ENCODE measurements at places on chromosomes 16 and 17.

GRCh38 chr16:65254144-65254543, 132.3 kb upstream of the CDH11 start:
- DNase-seq: no peak

- DNase-seq: no peak
These were observed 67.3 kb downstream of the MYH10 start for GRCh38 chr17:8563024-8563776.

DNA sequence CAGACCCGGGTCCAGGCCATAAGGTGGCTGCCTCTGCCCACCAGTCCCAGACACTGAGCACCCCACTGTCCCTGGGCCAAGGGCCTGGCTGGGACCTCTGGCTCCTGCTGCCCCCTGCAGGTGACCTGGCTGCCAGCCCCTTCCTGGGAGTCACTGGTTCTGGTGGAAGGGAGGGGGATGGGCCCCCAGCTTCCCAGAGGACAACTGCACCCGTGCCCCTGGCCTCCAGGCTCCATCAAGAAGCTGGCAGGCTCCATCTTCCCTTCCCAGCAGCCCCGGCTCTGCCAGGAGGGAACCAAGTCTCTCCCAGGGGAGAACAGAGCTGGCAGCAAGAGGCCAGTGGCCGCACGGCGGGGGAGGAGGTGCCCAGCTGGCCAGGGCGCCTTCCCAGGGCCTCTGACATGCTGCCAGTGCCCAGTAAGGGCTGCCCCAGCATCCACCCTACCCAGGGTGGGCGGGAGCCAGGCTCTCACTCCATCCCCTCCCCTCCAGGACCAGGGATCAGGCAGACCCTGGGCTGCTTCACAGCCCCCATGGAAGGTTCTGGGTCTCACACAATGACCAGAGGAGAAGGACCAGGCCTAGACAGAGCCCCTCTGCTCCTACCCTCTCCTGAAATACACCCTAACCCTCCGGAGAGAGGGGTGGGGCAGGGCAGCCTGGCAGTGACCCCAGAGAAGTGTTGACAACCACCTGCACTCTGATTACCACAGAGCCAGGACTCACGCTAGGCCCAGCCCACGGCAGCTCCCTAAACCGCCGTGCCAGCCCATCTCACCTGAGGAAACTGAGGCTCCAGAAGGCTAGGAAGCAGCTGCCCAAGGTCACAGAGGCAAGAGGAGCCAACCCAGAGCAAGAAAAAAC, 3.6 kb downstream of the CLUH start:
- no peak for DNase-seq

DNA sequence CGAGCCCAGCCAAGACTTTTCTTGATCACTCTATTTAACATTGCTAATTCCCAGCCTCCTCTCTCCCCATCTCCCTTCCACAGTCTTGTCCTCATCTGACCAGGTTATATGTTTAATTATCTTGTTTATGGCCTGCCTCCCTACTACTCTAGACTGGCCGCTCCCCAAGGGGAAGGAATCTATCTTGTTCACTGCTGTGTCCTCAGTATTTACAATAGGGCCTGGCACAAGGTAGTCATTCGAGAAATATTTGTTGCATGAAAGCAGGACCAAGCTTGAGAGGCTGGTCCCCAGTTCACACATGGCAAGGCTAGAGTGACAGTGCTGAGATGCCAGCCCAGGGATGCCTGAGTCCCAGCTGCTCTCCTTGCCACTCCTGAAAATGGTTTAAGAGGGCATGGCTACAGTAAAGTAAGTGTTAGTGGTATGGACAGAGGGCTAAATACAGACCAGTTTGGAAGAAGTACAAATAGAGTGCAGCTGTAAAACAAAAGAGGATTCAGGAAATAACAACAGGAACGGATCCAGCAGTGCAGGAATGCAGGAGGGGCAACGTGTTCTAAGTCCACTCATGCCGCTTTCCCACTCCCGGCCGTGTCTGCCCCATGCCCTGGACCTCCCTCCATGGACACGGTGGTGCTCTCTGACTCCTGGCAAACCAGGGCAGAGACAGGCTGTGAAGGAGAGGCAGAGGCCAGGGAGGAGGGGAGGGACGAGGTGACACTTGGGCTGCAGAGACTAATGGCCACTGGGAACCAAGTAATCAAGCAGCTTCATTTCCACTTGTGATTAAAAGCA, 65.6 kb downstream of the TOM1L2 start:
- DNase-seq: no peak

DNA sequence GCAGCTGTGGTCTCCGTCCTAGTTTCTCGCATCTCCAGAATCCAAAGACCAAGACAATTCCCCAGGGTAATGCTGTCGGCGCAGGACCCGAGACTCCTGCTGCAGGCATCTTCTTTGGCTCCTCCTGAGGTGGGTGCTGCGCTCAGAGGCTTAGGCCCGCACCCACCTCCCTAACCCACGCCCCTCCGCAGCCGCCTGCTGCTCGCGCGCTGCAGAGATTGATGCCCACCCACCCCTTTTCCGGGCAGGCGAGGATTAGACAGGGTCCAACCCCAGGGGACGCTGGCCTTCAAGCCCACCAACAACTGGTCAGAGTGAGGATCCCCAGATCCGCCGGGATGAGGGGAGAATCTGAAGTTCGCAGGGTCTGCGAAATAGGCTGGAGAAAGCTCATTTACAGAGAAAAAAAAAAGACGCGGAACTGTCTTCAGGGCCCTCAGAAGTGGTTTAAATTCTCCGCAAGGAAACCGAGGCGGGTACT, 27.9 kb downstream of the SLFN11 start:
- DNase-seq: no peak

- peak; percentile 31 for DNase-seq
These were observed 6.6 kb upstream of the ARMC5 start for GRCh38 chr16:31452631-31453106.

GRCh38 chr16:75248536-75249380, 2.7 kb downstream of the BCAR1 start:
- no peak for DNase-seq

GRCh38 chr16:49466529-49466831, 92.9 kb downstream of the C16orf78 start:
- no peak for DNase-seq

DNA sequence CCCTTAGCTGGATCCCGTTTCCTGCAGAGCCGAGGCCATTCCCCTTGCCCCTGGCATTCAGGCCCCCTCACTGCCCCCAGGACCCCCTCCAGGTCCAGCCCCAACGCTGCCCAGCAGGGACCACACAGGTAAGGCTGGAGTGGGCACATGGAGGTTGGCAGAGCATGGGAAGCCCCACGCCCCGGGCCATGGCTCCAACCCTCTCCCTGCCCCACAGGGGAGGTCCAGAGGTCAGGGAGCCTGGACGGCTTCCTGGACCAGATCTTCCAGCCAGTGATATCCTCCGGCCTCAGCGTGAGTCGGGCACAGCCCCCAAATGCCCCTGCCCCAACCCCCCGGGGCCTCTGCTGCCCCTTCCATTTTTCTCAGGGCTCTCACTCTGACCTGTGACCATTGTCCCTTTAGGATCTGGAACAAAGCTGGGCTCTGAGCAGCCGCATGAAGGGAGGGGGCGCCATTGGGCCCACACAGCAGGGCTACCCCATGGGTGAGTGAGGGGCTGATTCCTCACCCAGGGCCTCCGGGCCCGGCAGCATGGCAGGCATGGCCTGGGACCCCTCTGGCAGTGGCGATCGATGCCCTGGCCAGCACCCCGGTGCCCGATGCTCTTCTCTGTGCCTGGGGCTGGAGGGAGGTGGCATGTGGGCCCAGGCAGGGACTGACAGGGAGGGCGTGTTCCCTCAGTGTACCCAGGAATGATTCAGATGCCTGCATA, 18.5 kb upstream of the SMIM5 start:
- no peak for DNase-seq

DNA sequence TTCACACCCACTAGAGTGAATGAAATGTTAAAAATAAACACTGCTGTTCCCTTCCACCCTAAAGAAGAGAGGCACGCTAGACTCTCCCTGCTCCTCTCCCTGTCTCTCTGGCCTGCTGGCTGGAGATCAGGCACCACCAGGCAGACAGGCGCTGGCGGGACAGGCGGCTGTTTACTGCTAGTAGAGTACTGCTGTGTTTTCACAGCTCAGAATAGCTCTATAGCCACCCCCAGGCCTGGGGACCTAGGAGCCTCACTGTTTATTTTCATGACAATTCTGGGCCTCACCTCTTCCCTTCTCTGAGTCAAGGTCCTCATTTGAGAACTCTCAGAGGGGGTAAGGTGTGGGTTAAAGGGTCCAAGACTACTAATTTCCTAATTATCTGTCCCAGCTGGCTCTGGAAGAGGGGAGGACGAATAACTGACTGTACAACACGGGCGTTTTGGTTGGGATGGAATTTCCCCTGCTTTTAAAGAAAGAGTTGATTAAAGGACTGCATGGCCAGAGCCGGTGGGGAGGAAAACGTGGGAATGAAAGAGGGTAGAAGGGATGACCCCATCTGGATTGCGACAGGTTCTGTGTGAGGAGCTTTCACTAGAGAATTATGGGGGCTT, 9.0 kb upstream of the G6PC1 start:
- no peak for DNase-seq

- no peak for DNase-seq
These were observed 10.4 kb downstream of the KRT37 start for GRCh38 chr17:41413982-41414381.

DNA sequence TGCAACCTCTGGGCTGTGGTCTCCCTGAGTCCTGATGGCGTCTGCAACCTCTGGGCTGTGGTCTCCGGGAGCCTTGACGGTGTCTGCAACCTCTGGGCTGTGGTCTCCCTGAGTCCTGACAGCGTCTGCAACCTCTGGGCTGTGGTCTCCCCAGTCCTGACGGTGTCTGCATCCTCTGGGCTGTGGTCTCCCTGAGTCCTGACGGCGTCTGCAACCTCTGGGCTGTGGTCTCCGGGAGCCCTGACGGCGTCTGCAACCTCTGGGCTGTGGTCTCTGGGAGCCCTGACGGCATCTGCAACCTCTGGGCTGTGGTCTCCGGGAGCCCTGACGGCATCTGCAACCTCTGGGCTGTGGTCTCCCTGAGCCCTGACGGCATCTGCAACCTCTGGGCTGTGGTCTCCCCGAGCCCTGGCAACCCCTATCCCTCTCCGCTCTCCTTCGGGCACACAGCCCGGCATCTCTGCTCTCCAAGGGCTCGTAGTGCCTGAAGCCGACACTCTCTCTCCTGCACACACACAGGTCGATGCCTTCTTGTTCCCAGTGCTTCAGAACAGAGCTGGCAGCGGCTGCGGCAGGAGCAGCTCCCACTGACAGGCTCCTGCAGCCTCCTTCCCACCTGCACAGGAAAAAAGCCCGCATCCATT, 45.6 kb downstream of the METRNL start:
- no peak for DNase-seq

GRCh38 chr17:72422204-72422504, 301.3 kb downstream of the SOX9 start:
- no peak for DNase-seq

- DNase-seq: no peak
These were observed 3.5 kb upstream of the CAMKK1 start for GRCh38 chr17:3896108-3896967.

GRCh38 chr17:17738901-17739300, 57.6 kb downstream of the RAI1 start:
- no peak for DNase-seq

DNA sequence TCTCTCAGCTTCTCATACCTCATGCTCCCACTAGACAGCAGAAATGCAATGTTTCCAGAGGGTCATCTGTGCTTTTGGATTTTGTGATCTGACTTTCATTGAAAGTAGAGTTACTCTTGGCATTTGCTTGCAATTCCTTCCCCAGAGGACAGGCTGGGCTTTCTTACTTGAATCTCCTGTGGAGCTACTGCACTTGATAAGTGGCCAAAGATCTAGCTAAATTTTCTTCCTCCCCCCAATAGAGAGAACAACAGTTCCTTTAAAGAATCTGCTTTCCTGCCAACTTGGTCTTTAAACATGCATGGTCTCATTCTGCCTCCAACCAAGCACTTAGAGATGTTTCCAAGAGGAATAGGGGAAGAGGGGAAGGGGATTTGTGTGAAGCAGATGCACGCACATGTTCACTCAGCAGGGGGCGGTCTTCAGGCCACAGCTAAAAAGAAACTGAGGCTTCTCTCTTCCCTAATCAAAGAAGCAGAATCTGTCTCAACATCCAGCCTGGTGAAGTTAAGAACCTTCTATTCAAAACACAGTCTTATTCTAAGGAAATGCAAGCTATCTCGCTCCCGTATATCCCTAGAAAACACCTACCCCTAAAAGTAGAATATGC, 229.6 kb downstream of the ZFHX3 start:
- no peak for DNase-seq

GRCh38 chr16:3518986-3519348, 18.2 kb downstream of the CLUAP1 start:
- no peak for DNase-seq

DNA sequence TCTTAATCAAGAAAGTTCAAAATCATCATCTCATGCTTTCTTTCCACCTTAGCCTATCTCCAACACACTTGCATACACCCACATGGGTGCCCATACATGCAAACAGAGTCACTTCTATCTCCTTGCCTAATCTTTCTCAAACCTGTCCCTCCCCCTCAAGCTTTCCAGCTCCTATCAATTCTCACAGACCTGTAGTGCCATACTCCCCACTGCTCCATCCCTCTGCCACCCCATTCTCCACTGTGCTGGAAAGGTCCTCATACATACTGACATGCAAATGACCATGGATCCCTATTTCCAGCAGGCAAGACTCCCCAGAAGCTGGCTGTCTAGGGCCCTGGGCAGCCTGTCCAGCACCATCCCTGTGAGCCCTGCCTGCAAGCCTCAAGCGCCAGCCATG, 320.4 kb upstream of the CCL2 start:
- no peak for DNase-seq

- no peak for DNase-seq
These were observed 24.3 kb downstream of the ACSF3 start for GRCh38 chr16:89117975-89118289.

DNA sequence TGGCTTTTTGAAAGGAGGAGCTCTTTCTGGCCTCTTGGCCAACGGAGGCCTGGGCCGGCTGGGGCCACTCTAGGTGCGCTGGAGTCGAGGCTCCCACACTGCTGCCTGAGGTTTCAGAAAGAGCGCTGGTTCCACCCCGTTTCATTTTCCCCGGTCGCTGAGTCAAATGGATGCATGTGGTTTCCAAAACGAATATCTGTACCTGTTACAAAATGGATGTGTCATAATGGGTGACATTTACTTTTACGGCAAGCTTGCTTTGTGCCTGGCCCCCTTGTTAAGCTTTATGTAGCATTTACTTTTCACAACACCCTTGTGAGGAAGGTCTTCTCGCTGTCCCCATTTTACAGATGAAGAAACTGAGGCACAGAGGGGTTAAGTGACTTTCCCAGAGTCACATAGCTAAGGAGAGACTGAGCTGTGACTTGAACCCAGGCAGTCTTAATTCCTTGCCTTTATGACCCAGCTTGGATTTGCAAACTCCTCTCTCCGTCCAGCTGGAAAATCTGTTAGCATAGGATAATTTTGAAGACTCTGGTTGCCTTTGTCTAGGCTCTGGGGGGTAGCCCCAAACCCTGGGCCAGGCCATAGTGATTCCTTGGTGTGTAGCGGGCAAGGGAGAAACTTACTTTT, 10.6 kb downstream of the KSR1 start:
- DNase-seq: no peak

GRCh38 chr16:88014252-88014781, 63.1 kb downstream of the BANP start:
- DNase-seq: no peak

Data from LoVo (cell line).